Right renal cortex interstitium (tissue), 3 donors: ENCODE measurements at places on chromosomes 3 and 15. TPM values are rescaled to one million over a fixed set of nuclear protein-coding genes. Genes with fewer than 3 reads are reported as not detected.

DNA sequence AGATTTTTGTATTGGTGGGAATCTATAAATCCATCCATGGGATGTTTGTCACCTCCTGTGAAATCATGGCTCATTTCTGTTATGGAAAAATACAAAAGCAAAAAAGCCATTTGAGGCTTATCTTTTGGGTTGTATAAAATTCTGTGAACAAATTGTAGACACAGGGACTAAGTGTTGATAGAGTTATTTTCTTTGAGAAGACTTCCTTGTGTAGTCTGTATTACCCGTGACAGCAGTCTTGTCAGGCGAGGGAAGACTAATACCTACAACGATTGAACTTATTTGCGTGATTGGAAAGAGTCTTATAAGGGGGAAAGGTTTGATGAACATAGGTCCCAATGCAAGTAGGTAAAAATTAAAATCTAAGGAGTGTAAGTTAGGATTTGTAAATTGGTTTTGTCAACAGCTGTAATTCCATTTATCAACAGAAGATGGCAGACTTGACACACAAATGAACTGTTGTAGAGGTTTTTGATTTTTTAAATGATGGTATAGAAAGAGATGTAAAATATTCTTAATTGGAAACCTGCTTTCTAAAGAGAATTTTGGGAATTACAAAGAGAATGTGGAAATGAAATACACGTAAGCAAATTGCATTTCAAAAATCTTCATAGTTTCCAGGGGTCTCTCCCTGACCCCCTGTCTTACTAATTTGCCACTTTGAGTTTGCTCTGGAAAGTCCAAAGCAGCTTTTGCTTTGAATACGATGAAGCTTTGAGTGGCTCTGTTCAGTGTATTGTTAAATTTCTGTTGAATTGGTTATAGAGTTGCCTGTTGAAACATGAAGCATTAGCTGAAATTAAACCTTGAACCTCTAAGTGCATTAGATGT lies 33.2 kb downstream of the SLC25A26 start:
- no peak for DNase-seq

DNA sequence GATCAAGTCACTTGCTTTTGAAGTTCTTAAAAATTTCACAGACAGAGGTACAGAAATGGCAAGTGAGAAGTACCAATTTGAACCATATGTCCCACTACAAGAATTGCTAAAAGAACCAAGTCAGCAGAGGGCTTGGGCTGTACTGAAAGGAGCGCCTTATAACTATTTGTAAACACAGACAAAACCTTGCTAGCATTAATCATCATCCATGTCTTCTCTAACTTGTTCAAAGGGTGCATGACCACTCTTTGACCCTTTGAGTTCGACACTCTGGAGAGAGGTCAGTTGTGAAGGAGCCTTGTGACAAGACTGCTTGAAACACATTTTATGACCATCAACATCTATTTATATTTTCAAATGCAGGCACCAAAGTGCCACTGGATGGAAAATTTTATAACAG lies 191.7 kb downstream of the PDZRN3 start:
- no peak for DNase-seq

DNA sequence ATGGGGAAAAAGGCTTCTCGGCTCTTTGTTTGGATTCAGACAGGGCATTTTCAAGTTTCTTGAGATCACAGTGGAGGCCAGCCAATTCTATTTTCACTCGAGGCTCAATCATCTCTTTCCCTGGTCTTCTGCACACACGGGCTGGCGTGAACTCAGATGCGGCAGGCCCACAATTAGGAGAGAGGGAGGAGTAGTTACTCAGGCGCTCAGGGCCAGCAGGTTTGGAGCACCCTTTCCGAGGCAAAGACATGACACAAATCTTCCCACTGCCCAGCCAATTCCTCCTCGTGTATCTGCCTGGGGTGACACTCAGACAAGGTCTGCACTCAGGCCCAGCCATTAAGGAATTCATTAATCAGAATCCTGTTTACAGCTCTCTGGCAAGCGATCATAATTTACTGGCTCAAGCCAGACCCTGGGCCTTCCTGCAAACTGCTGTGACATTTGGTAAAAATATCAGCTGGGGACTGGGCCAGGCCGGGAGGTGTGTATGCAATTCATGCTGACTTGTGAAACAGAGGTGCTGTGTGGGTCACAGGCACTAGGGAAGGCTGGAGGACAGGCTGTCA lies 68.1 kb upstream of the TLE3 start:
- no peak for DNase-seq

DNA sequence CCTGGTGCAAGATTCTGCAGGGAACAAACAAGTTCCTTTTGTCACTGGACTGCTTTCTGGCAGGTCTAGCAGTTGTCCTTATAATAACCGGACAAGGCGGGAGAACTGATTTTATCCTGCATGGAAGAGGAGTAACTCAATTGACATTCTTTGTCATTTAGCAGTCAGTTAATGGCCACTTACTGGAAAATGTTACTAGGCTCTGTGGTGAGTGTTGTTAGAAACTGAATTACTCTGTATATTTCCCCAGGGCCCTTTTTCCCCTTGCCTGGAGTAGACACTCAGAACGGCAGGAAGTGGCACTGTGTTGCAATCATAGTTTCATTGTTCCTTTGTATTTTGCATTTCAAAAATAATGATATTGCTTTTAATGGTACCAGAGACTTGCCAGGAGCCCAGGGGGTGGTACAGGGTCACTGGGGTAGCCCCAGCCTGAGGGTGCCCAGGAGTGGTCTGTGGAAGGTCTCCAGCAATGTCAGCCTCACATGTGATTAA lies 318.6 kb upstream of the LRRFIP2 start:
- no peak for DNase-seq

DNA sequence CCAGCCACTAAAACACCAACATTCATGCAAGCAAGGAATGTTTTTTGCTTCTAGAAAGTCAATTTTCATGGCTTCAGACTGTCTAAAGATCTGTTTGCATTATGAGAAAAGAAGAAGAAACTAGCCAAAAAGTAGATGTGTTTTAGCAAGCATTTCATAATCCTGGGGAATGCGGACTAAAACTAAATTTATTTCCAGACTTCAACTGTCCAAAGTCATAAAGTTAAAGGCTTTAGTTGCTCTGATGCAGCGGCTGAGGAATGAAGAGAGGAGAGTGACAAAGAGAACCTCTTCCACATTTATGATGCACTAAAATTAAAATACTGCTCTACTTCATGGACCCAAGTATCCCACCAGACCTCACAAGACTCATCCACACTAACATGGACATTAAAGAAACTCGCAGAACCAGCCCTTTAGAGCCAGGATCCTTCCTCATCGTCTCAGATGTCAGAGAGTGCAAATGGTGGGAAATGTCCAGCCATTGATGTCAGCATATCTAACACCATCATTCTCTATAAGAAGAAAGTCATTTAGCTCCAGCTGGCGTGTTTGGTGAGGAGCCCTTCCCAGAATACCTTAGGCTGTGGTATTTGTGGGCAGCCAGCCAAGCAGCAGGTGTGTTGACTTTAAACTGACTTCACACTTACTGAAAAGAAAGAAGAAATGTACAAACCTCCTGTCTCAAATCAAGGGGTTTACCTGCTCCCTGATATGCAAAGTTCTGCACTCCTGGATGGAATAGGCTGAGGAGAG lies 17.4 kb downstream of the FYCO1 start:
- DNase-seq: no peak

DNA sequence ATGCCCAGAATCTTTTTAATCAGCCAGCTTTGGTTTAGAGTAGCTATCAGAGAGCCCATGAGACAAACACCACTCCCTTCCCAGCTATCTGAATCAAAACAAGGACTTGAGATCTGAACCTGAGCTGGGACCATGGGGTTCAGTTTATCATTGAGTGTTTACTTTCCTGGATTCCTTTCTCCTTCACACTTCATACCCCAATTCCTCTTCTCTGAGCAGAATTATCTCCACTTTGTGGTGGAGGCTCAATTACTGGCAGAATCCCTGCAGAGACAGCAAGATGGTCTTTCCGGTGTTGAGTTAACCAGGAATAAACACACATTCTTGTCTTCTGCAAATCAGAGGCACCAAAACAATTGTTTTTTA lies 102.4 kb downstream of the RPL22L1 start:
- no peak for DNase-seq

The PPP1R14D gene
- 0.47 TPM for polyA plus RNA-seq

The ARPIN gene
- polyA plus RNA-seq: 31.0 TPM

The SPINT1 gene
- 60.3 TPM for polyA plus RNA-seq

- no peak for DNase-seq
Measured at GRCh38 chr15:50190166-50190570, 8.2 kb downstream of the SLC27A2 start.

DNA sequence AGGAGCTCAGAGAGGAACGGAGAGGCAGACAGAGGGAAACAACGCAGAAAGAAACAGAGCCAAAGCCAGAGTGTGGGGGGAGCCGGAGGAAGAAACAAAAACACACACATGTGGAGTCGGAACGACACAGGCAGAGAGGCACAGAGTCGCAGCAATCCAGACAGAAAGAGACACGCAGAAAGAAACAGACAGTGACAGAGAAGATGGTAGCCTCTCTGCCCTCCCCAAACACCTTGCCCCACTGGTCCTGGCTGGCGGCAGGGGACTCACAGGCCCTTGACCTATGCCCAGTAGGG lies 1.7 kb downstream of the NCKIPSD start:
- no peak for DNase-seq

- DNase-seq: no peak
Measured at GRCh38 chr3:136929977-136930670, 27.7 kb upstream of the IL20RB start.

The VIPR1 gene
- 0.93 TPM for polyA plus RNA-seq

The FBXO40 gene
- 0.07 TPM for polyA plus RNA-seq

GRCh38 chr15:42375941-42376340 lies 16.6 kb downstream of the CAPN3 start:
- DNase-seq: no peak

The CSTA gene
- 0.37 TPM for polyA plus RNA-seq

DNA sequence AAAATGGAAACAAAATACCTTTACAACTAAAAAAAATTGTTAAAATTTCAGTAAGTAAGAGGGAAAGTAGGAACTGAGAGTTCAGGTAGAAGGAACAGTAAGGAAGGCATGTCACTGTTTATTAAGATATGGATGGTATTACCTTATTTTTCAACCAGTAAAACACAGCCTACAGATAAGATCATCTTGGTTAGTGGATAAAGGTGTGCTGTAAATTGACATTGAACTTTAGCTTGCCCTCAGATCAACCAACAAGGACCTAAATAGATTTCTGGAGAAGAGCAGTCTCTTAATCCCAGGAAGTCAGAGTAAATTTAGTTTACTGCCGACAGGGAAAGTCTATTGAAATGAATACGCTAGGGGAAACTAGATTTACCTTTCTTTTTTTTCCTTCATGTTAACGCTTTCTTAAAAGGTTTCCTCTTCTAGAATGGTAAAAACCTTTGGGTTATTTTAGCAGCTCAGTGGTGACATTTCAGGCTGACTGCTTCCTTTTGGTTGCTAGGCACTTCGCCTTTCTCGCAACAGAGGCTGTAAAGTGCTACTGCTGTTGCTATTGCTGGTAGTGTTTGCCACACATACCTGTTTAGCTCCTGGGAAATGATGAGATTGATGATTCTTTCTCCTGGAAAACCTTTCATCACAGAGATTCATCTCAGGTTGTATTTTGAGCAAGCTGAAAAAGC lies 12.9 kb downstream of the DZIP3 start:
- DNase-seq: no peak

DNA sequence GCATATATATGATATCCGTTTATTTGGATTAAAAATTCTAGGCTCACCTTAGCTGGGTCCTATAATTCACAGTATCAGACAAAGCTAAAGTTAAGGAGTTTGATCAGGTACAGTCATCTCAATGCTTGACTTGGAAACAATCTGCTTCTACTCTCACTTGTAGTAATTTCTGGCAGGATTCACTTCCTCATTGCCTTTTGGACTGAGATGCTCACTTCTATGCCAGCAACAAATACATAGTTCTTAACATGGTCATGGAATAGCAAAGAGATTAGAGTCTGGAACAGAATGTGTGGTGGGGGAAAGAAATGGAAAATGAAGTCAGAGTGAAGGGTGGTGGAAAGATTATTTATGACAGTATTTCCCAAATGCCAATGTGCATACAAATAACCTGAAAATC lies 693.6 kb downstream of the CADM2 start:
- no peak for DNase-seq
